ENCODE measurements at places on chromosomes 4 and X. TPM values are rescaled to one million over a fixed set of nuclear protein-coding genes. Genes with fewer than 3 reads are reported as not detected.

- peaks cover 9% of the 10 kb centered on the region for H3K27me3 ChIP-seq
- no peak for DNase-seq
- H3K4me1 ChIP-seq: peaks cover 11% of the 10 kb centered on the region
- no peaks in the 10 kb centered on the region for H3K36me3 ChIP-seq
- no peak overlapping the region for H3K27ac ChIP-seq
- H3K4me3 ChIP-seq: no peak overlapping the region
Observed at GRCh38 chr4:7159923-7160322, 32.4 kb upstream of the SORCS2 start.

DNA sequence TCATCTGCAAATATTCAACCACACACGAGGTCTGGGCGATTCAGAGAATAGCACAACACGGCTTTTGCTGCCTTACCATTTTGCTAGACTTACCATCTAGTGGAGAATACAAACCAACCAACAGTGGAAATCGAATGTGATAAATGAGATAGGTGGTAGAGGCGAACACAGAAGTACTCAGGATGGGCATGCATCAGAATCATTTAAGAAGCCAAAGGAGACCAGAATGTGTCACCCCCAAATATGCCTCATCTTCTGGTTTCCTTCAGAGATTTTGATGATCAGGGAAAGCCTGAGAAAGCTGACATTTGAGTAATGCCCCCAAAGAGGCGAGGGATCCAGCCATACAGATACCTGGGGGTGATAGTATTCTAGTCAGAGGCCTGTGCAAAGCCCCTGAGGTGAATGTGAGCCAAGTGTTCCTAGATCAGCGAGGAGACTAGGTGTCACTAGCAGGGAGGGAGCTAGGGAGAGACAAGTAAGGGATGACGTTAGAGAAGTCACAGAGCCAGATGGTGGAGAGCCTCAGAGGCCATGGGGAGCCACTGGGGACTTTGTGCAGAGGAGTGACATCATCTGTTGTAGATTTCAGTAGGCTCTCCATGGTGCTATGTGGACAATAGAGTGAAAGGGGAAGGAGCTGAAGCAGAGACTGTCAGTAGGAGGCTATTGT lies 1.7 kb downstream of the MTMR1 start:
- no peak for DNase-seq
- peaks cover 16% of the 10 kb centered on the region for H3K36me3 ChIP-seq
- no peak overlapping the region for H3K27ac ChIP-seq
- H3K4me1 ChIP-seq: peaks cover 14% of the 10 kb centered on the region
- peak overlapping the region; percentile 75 for H3K4me3 ChIP-seq
- H3K27me3 ChIP-seq: peaks cover 14% of the 10 kb centered on the region

Gene TKTL1
- total RNA-seq: not detected

GRCh38 chr4:184958923-184959210 lies 59.4 kb upstream of the HELT start:
- no peaks in the 10 kb centered on the region for H3K4me1 ChIP-seq
- peaks cover 6% of the 10 kb centered on the region for H3K27me3 ChIP-seq
- H3K4me3 ChIP-seq: no peak overlapping the region
- no peak overlapping the region for H3K27ac ChIP-seq
- no peak for DNase-seq

DNA sequence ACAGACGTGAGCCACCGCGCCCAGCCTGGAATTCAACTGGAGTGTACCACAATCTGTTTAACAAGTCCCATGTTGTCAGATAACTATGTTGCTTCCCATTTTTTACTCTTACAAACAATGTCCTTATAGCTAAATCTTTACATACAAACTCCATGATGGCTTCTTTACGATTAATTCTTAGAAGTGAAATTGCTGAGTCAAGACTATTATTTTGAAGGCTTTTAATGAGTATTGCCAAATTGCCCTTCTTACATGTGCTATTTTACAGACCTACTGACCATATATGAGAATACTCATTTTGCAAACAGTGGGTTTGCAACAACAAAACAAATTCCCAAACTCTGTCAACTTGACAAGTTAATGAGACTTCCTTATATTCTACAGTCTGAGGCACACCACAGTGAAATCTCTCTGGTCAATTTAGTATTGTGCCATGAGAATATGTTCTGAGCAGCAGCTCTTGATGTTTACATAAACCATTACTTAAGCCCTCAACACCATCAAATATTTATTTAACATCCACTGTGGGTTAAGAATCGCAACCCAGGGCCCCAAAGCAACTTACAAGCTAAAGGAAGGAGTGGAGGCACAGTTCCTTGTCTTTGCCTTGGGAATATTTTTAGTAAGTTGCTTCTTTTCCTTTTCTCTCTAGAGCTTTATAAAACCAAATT lies 128.5 kb downstream of the SPRY1 start:
- H3K4me1 ChIP-seq: no peaks in the 10 kb centered on the region
- no peaks in the 10 kb centered on the region for H3K36me3 ChIP-seq
- no peaks in the 10 kb centered on the region for H3K27me3 ChIP-seq

Measured in MCF 10A (cell line).